Stimulated activated CD4-positive, alpha-beta T cell treated with anti-CD3 and anti-CD28 coated beads, Interleukin-1b, Interleukin-23, amount 100 ng/mL, for 48 hours (primary cell): ENCODE measurements at places on chromosomes 3 and 15.

DNA sequence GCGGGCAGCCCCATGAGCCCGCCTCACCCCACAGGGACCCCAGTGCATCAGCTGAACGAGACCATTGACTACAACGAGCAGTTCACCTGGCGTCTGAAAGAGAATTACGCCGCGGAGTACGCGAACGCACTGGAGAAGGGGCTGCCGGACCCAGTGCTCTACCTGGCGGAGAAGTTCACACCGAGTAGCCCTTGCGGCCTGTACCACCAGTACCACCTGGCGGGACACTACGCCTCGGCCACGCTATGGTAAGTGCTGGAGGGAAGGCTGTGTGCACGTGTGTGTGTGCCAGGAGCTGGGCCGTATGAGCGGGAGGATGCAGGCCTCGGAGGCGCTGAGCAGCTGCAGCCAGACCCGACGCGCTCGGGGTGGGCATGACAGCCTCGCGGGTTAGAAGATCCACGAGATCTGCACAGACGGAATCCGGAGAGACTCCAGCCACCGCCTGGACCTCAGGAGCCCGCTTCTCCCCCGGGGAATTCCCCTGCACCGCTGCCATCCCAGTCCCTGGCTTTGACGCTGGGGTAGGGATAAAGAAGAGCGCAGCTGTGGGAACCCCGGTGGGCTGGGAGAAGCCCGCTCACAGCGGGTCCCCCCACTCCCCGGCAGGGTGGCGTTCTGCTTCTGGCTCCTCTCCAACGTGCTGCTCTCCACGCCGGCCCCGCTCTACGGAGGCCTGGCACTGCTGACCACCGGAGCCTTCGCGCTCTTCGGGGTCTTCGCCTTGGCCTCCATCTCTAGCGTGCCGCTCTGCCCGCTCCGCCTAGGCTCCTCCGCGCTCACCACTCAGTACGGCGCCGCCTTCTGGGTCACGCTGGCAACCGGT, 2.6 kb downstream of the DUOXA2 start:
- DNase-seq, result no peak

- no peak for DNase-seq
Measured at GRCh38 chr15:73286311-73286710, 82.4 kb downstream of the HCN4 start.

- peak; percentile 37 for DNase-seq
Measured at GRCh38 chr3:66499881-66500575, 794 bp downstream of the LRIG1 start.

DNA sequence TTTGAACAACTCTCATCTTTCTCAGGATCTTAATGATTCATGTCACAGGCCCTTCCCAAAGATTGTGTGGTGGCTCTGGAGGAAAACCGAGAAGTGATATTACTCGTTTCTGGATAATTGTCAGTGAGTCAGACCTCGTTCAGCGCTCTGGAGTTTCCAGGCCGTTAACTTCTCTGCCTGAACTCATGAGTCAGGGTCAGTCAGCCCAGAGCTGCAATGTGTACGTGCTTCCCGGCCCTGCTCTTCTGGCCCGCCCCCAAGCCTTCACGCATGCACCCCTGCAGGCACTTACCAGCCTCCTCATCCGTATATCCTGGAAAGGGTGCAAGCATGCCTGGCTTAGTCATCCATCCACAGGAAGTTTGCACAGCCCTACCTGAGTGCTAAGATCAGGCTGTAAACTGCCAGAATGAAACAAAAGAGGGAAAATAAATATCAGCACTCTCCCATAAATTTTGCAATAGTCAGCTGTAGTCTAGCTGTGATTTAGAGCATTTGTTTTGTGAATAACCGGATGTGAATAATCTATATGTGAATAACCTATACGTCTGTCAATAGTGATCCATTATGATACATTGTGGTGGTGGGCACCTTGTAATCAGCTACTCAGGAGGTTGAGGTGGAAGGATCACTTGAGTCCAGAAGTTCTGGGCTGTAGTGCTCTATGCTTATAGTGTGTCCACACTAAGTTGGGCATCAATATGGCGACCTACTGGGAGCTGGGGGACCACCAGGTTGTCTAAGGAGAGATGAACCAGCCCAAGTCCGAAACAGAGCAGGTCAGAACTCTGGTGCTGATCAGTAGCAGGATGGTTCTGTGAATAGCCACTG, 35.3 kb upstream of the SEMA4B start:
- DNase-seq, result peak; percentile 78

- DNase-seq, result no peak
Measured at GRCh38 chr15:68862415-68862814, 41.7 kb upstream of the ANP32A start.

- DNase-seq, result no peak
Measured at GRCh38 chr3:21889166-21889565, 138.2 kb upstream of the ZNF385D start.

- DNase-seq, result no peak
Measured at GRCh38 chr15:57395292-57395691, 19.0 kb downstream of the CGNL1 start.

DNA sequence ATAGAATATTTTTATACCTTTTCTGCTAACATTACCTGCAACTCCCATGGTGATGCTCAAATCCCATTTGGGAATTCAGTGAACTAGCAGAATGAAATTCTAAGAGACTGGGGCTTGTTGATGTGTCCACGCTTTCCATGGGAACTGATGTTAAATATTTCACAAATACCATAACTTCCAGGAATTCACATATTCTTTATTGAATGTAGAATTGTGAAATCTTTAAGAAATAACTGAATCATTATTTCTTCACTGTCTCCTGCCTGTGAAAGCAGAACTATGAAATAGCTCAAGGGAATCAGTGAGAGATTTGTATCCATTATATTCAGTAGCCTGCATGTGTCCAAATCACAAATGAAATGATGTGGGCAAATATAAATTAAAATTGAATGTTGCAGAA, 130.8 kb downstream of the SERPINI1 start:
- no peak for DNase-seq

DNA sequence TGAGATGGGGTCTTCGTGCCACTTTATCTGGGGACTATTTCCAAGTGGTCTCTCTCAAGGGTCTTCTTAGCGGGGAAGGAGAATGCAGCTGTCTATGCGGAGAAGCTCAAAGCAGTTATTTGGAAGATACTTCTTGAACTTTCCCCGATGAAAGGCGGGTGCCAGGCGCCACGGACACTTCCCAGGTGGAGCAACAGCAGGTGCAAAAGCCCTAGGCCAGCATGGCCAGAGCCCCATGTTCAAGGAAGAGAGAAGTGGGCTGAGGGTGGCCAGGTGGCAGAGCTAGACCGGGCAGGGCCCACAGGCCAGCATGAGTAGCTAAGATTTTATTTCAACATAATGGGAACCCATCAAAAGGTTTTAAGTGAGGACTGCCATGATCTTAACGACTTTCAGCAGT, 232.8 kb downstream of the PDZRN3 start:
- no peak for DNase-seq

DNA sequence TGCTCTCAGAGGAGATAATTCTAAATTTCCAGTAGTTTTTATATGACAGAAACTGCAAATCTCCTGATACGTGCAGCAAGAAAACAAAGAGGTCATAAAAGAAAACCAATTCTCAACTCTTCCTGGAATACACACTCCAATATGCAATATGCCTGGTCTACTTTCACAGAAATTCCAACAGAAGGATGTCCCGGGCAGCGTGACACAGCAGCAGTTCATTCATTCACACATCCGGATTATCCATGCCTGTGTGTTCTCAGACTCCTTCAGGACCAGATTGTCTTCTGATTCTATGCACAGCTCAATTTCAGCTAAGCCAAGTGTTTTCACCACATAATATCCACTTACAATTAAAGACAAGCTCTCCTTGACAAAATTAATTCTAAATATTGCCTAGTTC, 64.3 kb downstream of the FBN1 start:
- no peak for DNase-seq

DNA sequence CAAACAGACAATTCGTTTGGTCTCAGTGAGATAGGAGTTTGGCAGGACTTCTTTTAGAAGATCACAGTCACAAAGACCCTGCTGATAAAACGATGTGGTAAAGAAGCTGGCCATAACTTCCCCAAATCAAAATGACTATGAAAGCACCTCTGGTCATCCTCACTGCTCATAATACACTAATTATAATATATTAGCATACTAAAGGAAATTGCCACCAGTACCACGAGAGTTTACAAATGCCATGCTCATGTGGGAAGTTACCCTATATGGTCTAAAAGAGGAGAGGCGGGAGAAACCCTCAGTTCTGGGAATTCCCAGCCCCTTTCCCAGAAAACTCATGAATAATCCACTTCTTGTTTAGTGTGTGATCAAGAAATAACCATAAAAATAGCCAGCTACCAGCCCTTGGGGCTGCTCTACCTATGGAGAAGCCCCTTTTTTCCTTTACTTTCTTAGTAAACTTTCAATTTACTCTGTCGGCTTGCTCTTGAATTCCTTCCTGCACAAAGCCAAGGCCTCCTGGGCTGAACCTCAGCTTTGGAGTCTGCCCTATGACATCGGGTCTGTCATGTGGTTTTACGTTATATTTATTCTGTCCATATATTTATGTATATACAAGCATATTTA, 115.8 kb upstream of the IGSF10 start:
- DNase-seq, result no peak

GRCh38 chr3:187788984-187789857, 44.0 kb upstream of the BCL6 start:
- DNase-seq, result no peak

DNA sequence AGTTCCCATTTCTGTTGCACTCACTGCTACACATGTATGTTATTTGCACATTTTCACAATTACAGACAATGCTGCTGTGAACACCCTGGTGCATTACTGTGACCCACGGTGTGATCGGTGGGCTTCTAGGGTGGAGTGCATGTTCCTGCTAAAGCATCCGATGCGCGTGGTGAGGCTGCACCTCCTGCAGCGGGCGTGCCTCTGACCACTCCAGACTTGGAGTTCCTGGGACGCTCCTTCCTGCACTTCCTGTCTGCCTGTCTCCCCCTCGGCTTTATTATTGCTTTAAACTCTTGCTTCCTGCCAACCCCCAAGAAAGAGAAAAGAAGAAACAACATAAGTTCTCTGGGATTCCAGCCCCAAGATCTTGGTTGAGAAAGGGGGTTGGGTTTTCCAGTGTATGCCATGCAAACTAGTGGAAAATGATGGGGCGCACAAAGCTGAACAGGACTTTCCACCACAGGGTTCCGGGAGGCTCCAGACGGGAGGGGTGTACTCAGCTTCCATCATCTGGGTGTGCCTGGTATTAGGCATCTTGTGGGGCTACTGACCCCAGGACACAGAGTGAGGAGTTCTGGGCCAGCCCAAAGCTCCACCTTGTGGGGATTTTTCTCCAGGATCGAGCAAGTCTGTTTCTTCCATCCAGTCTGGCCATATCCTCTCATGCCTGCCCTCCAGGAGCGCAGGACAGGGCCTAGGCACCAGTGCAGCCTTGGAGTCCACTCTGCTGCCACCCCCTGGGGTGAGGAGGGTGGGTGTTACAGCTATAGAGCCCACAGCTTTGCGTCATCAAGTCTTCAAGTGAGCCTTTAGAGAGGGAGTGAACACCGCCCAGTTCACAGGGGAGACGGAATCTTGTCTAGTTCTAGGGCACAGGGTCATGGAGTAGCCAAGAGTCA, 11.2 kb downstream of the RPL32 start:
- DNase-seq, result no peak
